ENCODE measurements at places on chromosomes 6 and 20.

DNA sequence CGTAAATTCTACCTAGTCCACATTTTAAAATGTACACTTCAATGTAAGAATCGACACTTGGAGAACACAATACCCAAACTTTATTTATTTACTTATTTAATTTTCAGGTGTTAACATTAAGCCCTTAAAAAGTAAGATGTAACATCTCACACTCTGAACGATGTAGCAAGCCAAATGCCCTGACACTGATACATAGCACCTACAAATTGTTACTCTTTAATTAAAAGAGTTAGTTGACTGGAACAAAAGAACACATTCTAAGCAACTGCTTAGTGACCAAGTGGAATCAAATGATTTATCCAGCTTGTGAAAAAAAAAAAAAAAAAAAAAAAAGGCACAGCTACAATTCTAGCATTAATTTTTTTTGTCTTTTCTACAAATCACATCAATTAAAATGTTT is 292.1 kb upstream of the THEMIS start:
- DNase-seq: no peak

DNA sequence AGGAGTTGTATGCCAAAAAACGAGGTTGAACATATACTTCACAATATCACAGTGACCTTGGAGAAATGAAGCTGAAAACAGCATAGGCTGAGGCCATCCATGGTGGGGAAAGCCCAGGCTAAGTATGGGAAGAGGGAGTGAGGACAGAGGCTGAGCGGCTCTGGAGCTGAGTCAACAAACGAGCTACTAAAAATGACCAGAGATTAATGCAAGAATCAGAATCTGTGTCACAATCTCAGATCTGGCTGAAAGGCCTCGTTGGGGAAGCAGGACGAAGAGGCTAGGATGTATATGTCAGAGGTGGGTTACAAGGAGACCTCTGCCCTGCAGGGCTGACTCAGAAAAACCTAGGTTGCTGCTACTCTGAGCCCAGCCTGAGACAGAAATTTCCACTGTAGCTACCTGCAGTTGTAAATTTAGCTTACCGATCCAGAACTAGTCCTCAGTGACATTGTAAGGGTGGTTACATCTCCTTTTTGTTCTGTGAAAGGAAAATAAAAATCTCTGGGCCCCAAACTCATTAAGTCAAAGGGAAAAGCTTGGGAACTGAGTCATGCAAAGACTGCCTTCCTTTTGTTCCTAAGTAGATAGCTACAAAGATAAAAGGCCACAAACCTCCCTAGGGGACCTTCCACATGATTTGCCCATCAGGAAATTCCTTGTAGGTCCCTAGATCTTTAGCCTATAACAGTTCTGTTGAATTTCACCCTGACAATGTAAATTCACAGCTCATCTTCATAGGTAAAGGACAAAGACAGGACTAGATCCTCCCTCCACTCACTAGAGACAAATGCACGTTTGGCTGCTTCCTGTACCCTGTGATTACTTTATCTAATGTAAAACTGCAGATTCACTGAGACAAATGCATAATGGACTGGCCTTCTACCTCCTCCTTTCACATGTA is 8.5 kb upstream of the TUBB2A start:
- DNase-seq: no peak

- no peak for DNase-seq
Measured at GRCh38 chr20:48284837-48285236, 499.6 kb upstream of the SULF2 start.

DNA sequence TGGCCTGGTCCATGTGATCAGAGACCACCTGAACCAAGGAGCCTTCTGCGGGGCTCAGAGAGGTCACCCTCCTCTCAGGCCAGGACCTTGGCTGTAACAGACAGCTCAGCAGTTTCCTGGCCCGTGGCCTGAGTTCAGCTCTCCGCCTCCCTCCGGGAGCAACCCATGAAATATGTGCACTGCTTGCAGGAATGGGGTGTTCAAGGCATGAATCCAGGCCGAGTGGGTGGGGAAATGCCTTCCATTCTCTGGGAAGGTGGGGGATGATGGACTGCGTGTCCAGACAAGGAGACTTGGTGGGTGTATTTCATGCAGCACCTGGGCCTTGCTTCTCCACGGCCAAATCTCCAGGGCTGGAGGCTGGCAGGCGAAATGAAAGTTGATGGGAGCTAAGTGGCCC is 46.0 kb downstream of the SIRPA start:
- no peak for DNase-seq

GRCh38 chr6:33840048-33840926 is 36.5 kb upstream of the MLN start:
- DNase-seq: no peak

GRCh38 chr6:164690241-164690640 is 619.2 kb downstream of the C6orf118 start:
- no peak for DNase-seq

Measured in NCI-H1092 treated with DMSO at 0.1 percent for 48 hours (cell line).